Effector CD4-positive, alpha-beta T cell (primary cell): ENCODE measurements at places on chromosomes 3 and 15.

GRCh38 chr3:151276038-151276686, 2.2 kb downstream of the P2RY14 start:
- no peak for DNase-seq

GRCh38 chr3:49616061-49616460, 58.1 kb upstream of the APEH start:
- DNase-seq: no peak

DNA sequence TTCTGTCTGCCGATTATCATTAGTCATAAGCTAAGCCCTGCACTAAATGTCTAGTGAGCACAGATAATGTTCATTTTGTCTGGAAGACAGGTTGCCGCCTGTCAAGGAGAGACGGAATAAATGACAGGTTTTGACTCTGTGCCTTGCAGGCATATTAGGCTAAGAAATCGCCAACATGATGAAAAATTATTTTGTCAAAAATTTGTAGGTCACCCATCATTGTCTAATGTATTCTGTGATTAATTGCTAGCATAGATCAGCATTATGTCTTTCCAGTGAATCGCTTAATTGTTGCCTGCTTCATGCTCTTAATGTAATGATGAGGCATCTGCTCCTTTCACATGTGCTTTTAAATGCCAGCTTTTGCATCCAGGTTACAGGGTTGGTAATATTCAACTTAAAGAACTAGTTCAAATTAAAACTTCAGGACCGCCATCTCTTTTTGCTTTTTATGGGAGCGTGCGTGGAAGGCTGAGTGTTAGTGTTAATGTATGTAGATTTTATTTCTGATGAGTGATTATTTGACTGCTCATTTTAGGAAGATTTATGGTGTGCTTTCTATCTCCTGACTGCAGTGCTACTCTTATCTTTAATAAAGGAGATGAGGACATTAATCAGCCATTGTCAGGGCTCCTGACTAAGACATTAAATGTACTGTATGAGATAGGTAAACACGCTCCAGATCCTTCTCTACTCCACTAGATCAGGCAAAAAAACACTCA, 120.8 kb upstream of the MEIS2 start:
- DNase-seq: no peak

GRCh38 chr3:178808748-178809147, 262.9 kb downstream of the ZMAT3 start:
- no peak for DNase-seq

DNA sequence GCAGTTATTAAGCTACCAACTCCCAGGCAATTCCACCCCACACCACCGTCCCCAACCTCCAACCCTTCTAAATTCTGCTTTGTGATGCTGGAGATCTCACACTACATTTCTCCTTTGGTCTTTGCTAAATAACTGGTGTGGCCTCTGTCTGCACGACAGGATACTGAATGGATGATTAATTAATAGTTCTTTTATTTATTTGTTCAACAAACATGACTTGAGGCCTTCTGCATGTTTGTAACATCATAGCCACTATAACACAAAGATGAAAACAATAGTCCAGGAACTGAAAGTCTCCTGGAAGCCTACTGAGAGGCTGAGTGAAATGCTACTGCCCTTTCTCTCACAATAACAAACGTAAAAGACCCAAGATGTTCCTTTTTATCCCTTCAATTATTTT, 609.5 kb upstream of the UBE2E2 start:
- DNase-seq: no peak

- no peak for DNase-seq
Measured at GRCh38 chr3:136543385-136543784, 208.8 kb downstream of the STAG1 start.

DNA sequence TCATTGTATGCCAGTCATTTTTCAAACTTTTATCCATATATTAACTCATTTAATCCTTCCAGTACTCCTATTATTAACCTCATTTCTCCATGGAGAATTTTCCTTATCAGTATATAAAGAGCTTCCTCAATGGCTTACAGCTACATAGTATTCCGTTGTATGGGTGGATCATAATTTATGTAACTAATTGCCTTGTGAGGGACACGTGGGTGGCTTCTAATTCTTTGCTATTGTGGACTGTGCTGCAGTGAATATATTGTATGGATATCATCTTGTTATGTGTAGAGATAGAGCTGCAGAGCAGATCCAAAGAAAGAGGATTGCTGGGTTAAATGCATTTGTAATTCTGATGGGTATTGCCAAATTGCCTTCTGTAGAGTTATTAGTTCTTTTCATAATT, 25.2 kb downstream of the PML start:
- no peak for DNase-seq

DNA sequence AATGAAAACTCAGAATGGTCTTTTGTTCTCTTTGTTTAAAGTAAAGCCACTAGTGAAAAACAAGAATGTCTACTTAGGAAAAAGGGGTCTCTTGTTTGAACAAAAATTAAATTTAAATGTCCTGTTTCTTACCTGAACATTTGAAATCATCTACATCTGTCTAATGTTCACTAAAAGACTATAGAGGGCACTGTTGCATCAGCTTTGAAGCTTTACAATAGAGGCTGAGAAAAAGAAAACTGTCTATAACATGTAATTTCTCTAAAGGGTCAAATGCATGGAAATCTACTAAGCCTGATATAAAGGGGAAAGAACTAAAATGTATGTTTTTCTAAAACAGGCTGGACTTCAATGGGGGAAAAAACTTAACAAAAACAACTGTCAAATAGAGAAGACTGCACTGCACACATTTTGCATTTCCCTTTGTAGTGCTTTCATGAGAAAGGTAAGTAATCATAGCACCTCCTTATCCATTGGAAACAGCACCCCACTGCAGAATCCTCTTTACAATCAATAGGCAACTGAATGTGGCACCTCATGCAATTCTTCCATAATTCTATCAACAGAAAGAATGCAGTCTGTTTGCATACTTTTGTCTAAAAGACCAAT, 26.3 kb downstream of the DPH6 start:
- DNase-seq: no peak

- no peak for DNase-seq
Measured at GRCh38 chr3:150006794-150007193, 36.1 kb upstream of the PFN2 start.

DNA sequence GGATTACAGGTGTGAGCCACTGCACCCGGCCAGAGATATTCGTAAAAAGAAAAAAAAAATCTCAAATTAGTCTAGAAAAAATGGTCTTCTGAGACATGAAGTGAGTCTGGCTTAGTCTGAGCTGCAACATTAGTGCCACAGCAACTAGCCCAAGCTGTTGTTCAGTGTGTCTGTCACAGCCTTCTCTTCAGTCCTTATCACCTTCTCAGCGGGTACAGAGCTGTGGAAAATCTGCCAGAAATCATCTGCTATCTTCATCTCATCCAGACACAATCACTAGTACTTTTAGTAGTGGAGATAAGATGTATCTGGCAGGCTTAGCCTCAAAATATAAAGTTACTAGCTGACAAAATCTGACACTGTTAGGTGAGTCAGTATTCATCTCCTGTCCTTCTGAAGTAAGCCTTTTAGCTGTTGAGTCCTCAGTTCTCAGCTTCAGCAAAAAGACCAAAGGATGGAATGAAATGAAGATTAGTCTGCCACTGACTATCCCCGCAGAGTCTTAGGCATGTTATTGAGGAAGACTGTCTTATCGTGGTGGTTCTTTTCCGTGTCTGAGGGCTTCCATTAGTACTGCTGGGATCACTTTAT, 120.5 kb upstream of the CGNL1 start:
- DNase-seq: no peak
